ENCODE measurements at places on chromosomes 12 and 14.

DNA sequence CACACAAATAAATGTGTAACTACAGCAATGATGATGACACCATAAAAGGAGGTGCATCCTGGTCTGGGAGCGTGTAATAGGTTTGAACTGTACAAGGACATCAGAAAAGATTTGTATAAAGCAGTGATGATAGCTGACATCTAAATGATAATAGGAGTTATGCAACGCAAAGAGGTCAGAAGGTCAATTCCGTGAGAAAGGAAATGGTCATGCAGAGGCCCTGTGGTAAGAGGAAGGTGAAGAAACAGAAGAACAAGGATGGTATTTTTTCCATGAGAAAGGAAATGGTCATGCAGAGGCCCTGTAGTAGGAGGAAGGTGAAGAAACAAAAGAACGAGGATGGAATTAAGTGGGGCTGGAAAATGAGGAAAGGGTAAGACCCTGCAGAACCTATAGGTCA is 106.7 kb upstream of the TMPO start:
- DNase-seq = no peak

DNA sequence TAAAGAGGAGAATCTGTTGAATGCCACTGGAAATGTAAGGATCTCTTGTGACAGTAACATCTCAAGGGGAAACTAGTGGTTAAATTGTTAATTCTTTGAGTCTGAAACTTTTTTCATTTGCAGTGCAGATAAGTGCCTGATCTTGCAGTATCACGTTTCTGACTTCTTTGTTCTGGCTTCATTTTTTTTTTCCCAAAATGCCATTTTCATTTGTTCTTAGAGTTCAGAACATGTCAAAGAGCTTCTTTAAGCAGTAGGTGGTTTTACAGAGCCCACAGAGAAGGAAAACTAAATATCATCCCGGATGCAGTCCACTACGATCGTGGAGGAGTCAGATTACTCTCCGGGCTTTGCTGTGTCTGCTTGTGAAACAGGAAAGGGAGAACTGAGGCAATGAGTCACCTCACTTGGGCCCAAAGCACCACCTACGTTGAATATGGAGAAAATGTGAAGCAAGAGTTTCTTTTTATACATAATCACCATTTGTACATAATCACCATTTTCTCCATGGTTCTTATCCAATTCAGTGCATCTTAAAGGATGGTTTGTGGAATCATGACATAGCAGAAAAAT is 43.9 kb downstream of the HMGA2 start:
- no peak for DNase-seq

GRCh38 chr12:62653740-62654139 is 187.1 kb downstream of the MON2 start:
- DNase-seq = no peak

DNA sequence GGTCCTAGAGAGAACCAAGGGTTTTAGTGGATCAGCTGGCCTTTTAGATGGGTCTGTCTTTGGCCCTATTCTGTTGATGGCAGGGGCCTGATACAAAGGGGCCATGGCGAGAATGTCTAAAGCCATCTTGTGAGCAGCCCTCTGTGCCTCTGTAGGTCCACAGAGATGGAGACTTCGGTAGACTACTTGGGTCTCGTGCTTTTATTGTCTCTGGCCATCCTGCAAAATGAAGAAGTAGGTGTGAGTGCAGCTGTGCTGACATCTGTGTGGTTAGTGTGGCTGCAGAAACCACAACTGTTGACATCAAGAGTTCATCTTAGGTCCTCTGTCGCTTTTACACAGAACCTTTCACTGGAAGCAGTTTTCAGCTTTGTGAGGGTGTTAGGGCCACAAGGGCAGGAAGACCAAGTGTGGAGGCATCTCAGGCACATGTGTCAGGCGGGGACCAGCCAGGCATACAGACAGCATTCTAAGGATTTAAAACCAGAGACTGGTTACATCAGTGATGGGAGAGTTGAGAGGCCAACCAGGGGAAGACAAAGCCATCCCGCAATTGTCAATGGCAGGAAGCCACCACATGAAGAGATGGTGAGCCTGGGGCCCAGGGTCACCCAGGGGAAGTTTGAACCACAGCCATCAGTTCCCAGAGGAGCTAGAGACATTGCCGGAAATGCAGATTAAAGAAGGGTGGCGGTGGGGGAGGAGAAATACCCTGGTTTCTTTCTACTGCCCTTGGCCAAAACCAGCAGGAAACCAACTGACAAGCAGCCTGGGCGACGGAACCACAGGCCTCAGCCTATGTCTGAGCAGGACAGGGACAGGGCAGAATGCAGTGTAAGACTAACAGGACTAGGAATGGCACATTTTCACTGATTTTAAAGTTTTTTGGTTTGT is 13.0 kb upstream of the TPCN1 start:
- DNase-seq = no peak

GRCh38 chr14:68210729-68211299 is 391.2 kb downstream of the RAD51B start:
- DNase-seq = no peak

GRCh38 chr12:108304633-108305032 is 34.5 kb downstream of the CMKLR1 start:
- no peak for DNase-seq

DNA sequence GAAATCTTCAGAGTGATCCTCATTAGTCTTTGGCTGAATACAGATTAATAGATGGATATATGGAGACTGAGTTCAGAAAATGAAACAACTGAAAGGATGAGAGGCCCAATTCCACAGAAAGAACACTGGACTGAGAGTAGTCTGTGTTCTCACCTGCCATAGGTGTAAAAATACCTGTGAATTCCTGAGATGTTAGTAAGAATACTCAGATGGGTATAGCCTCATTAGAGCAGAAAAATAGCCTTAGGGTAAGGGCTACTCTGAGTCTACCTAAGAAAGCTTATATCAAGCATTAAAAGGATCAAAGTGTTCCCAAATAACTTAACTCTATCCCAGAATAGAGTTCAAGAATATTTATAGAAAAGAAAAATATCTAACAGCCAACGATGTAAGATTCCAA is 1510.3 kb upstream of the SEL1L start:
- no peak for DNase-seq

DNA sequence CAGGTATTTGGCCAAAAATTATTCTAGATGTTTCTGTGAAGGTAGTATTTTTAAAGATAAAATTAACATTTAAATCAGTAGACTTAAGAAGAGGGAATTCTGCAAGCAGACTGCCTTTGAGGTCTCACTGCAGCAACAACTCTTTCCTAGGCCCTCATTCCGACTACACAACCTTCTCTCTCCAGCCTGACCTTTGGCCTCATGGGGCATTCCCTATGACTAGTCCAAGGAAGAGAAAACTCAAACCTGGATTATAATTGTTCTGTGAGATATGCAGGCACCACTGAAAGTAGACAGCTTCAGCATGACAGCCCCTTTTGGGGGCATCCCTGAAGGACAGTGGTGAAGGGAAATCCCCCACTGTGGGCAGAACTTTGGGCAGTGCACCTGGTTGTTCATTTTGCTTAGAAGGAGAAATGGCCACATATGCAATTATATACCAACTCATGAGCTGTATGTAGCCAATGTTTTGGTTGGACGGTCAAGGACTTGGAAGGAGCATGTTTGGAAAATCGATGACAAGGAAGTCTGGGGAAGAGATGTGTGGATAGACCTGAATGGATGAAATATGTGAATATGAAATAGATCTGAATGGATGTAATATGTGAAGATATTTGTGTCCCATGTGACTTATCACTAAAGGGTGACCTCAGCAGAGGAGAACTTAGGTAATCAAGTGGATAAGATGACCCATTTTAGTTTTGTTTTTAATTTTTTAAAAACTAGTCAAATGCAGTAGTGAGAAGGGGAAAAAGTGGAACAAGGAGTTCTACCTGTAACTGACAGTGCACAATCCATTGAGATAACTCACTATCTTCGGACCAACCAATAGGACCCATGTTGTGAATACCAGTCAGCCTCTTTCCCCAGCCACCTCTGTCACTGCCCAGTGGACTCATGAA is 233.3 kb upstream of the FOXN3 start:
- DNase-seq = no peak

Measured in anterior cingulate cortex (tissue), 58 donors.